ENCODE measurements at places on chromosomes 13 and 19.

GRCh38 chr19:17836530-17836929 lies 11.3 kb downstream of the JAK3 start:
- no peak for DNase-seq

DNA sequence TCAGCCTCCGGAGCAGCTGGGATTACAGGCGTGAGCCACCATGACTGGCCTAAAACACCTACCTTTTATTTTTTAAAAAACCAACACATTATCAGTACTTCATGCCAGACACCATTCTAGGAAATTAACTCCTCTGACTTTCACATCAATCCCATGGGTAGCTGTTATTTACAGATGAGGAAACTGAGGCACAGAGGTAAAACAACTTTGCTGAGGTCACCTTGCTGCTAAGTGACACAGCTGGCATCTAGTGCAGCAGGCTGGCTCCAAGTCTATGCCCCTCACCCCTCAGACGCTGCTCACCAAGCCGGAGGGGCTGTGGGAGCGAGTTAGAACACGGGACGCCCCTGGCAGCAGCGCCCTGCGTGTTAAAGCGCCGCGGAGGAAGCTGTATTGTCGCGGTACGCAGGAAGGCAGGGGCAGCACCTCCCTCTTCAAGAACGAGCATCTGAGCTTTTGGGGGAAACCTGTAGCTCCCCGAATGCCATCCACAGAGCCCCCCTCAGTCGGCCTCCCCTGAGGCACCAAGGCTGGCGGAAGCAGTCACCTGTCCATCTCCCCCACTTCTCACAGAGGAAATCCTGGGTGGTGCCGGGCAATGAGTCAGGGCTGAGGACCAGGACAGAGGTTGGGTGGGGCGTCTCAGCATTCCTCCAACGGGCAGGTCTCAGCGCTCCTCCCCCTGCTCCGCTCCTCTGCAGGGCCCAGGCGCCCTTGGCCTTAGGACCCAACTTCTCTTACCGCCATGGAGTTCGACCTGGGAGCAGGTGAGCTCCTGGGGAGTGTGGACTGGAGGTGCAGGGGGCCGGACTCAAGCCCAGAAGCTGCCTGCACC lies at the start of gene C19orf33:
Gene C19orf33, plus strand, starts transcription at position 735 of the 835 bp plus-strand sequence. Its CDS starts 11 bp downstream, at position 746.
- no peak for DNase-seq

DNA sequence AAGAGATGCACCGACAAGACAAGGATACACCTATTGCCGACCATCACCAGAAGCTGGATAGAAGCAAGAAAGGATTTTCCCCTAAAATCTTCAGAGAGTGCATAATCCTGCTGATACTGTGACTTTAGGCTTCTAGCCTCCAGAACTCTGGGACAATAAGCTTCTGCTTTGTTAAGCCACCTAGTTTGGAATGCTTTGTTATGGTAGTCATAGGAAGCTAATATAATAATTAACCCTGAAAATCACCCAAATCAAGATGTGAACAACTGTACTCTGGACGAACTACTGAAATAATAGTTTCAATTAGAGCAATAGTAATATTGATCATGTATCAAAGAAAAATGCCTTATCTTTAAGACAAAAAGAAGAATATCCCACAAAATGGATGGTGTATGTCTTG lies 524.6 kb downstream of the EFNB2 start:
- no peak for DNase-seq

GRCh38 chr19:31297991-31298390 lies 51.2 kb downstream of the TSHZ3 start:
- no peak for DNase-seq

DNA sequence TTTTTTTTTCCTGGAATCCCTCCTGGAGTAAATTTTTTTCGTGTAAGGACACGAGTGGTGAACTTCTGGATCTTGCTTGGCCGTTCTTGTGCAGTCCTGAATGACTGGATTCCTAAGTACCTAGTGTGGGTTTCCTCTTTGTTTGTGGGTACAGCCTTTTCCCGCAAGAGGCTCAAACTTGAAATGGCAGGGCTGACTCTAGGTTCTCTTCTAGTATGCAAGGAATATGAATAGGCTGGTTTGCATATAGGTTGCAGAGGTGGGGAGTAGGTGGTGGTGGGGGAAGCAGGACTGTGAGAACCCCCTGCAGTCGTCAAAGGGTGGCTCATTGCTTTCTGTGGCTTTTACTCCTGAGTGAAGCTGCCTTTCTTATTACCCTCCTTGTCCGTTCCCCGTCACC lies 13.6 kb downstream of the UBAC2 start:
- DNase-seq: peak; percentile 31

GRCh38 chr19:2274931-2275535 lies 6.9 kb downstream of the PEAK3 start:
- DNase-seq: no peak

- peak; percentile 1 for DNase-seq
These were observed 83.2 kb upstream of the IRS2 start for GRCh38 chr13:109869312-109870237.

Measured in activated T-cell treated with anti-CD3 and anti-CD28 coated beads for 4 hours (primary cell).